Camera-type eye (tissue), 1 donor: ENCODE measurements at places on chromosomes 2 and 18. TPM values are rescaled to one million over a fixed set of nuclear protein-coding genes. Genes with fewer than 3 reads are reported as not detected.

Gene FAM228B
- total RNA-seq, result 45.6 TPM

Gene ALPG
- total RNA-seq, result not detected

Gene PLEKHH2
- total RNA-seq, result 36.6 TPM

Gene RAD51AP2
- 0.27 TPM for total RNA-seq

Gene WNT10A
- total RNA-seq, result 8.1 TPM
